ENCODE measurements at places on chromosomes 5 and 9.
A peak's percentile ranks its signal among the peaks of the same experiment; 100 is the strongest.

GRCh38 chr5:10862085-10862484, 101.1 kb upstream of the DAP start:
- no peak for DNase-seq

GRCh38 chr5:144275329-144275728, 104.7 kb downstream of the KCTD16 start:
- DNase-seq, result no peak

DNA sequence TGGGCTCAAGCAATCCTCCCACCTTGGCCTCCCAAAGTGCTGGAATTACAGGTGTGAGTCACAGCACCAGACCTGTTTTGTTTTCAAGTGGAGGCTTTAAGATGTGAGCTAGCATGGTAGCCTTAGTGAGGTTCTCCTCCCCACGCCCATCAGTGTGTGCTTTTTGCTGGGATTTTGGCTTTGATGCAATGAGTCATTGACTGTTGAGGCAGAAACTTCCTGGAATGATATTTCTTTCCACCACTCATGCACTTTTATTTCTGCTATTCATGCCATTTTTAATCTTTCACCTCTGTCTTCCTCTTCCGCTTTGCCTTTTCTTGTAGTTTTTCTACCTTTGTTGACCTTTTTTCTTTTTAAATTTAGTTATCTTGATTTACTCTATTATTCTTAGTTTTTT, 4.2 kb upstream of the NFIL3 start:
- peak; percentile 26 for DNase-seq

- DNase-seq, result peak; percentile 22
Measured at GRCh38 chr9:111662576-111663300, 1.3 kb downstream of the GNG10 start.

GRCh38 chr5:90590-91547, 1.1 kb upstream of the PLEKHG4B start:
- DNase-seq, result no peak

GRCh38 chr9:34253460-34253837, 74.6 kb downstream of the UBAP1 start:
- no peak for DNase-seq

DNA sequence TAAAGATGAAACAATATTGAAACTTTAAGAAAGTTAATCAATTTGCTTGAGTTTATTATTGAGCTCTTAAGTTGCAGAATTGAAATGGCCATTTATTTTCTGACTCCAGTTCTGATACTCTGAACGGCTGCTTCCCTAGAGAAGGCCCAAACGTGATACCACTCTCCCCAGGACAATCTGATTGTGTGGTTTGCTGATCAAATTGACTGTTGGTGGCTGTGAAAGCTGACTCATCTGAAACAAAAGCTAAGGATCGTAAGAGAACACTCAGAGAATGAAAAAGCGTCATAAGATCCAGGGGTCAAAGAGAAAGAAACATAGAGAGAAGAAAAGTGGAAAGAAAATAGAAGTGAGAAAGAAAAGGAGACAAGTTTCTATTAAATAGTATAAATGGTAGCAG, 147.2 kb downstream of the IZUMO3 start:
- no peak for DNase-seq

DNA sequence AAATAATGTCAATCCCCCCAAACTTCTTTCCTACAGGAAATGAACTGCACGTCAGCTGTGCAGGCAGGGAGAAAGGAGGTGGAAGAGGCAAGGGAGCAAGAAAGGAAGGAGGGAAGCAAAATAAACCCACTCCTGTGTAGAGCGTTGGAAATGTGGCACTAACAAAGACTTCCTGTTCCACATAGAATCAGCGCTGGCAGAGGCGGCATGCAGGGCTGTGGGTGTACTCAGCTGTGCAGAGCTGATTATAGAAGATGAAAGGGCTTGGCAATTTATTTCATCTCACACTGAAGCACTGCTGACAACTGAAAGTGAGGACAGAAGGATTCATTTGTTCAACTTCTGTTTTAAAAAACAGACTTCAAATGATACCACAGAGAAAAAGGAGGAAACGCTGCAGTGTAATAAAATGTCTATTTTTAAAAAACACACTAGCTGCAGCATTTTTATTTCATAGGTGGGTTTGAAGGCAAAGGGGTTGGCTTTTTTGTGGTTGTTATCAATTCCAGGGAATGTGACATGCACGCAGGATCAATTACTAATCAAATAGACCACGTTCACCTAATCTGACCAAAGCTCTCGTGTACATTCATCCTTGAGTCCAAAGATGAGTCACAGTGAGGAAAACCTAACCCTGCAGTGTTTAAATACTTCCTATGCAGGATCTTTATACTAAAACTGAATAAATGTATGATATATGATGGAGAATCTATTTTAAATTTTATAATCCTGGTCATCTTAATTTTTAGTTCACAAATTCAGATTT, 583.5 kb downstream of the ZNF608 start:
- no peak for DNase-seq

DNA sequence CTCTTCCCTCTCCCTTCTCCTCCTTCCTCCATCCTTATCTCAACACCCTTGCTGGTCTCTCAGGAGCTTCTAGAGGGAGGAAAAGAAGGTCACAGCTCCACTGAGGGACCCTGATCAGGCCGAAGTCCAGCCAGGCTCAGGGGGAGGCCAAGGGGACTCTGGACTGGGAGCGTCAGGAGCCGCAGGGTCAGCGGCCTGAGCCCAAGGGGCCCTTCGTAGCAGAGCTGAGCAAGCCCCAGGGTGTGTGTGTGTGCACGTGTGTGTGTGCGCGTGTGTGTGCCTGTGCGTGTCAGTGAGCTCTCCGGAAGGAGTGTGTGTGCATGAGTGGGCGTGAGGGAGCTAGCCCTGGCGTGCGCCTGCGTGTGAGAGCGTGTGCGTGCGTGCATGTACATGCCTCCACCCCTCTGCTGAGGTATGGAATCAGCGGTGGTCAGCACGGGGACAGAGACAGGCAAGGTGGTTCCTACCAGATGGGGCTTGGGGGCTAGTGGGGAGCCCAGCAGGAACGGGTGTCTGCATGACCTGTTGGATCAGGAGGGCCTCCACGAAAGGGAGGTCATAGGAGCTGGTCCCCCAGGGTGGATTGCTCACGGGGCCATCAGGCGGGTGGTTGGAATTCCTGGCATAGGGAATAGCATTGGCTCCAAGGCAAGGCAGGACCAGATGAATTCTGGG, 10.0 kb upstream of the AGPAT2 start:
- DNase-seq, result no peak

DNA sequence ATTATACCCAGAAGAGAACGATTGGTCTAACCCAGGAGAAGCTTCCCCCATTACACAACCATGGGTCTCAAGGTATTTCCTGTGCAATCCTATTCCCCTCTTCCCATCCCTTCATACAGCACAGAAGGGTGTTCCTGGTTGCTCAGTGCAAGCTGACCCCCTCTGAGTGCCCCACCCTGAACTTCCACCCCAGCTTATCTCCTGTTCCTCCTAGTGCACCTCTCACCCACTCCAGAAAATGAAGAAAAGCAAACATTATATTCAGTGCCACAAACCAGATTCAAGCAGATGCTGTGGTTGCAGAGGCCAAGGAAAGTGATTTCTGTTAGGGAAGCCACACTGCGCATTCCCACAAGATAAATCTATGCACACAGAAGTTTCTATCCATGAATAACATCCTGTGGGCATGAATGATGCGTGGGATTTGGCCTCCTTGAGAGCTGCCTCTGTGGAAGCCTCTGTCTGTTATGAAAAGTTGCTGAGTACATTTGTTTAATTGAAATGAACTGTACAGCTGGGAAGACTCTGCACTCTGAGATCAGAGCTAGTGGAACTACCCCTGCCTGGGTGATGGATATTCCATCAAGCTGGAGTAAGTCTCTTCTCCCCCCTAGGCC, 2.2 kb upstream of the OR2S2 start:
- no peak for DNase-seq

DNA sequence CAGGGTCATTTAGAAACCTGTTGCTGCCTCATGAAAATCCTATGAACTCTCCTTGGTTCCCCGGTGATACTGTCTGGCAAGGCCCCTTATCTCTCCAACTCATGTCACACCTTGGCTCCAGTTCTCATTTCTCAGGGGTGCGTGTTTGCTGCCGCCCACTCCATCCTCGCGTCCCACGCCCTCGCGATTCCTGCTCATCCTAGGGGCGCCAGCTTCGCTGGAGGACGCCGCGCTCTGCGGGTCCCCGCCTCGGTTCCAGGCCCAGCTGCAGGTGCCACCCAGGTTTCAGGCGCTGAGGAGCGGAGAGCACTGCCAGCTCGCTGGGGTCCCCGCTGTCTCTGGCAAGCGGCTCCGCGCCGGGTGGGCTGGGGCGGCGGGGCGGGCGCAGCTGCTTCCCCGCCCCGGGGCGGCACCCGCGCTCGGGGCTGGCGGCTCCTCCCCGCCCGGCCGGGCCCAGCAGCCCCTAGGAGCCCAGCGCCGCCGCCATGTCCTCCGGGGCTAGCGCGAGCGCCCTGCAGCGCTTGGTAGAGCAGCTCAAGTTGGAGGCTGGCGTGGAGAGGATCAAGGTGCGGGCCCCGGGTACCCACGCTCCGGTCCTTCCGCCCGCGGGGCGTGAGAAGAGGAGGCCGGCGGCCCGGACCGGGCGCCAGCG, at the start of gene GNG10:
Gene GNG10 (plus strand): TSS at position 456 of the 652 bp plus-strand sequence. CDS start 30 bp downstream, at position 486.
- DNase-seq, result peak; percentile 72

- peak; percentile 33 for DNase-seq
Measured at GRCh38 chr5:167049043-167049663, 1242.3 kb upstream of the WWC1 start.

GRCh38 chr5:174518512-174518911, 205.9 kb upstream of the MSX2 start:
- no peak for DNase-seq

- no peak for DNase-seq
Measured at GRCh38 chr5:116553366-116553765, 21.3 kb downstream of the SEMA6A start.

DNA sequence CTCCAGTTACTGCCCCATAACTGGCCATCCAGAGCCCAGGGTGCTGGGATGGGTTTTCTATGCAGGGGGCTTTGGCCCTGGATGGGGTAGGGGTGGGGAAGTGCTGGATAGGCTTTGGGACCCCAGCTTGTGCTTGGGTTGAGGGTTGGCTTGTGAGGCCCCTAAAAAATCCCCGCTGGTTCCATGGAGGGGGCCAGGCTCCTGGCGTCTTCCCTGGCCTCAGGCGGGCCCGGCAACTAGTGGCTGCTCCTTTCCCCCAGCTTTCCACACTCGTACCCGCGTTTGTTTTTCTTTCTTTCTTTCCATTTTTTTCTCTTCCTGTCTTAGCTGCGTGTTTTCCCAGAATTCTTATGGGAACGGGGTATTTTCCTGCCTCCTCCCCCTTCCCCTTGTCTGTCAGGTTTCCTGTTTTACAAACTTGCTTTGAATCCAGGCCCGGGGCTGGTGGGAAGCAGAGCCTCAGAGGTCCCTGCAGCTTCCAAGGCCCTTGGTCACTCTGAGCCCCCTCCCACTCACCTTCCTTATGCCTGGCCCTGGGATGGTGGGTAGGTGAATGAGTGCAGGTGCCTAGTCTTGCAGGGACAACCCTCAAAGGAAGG, 40.2 kb downstream of the RGS3 start:
- no peak for DNase-seq
